ENCODE measurements at places on chromosomes 6 and 20. TPM values are rescaled to one million over a fixed set of nuclear protein-coding genes. Genes with fewer than 3 reads are reported as not detected.

FNDC1 gene
- not detected for total RNA-seq

- no peak for DNase-seq
These were observed 115.4 kb downstream of the INSM1 start for GRCh38 chr20:20483328-20483727.

GRCh38 chr6:2921520-2922115 is 18.5 kb upstream of the SERPINB9 start:
- DNase-seq, result no peak

DNA sequence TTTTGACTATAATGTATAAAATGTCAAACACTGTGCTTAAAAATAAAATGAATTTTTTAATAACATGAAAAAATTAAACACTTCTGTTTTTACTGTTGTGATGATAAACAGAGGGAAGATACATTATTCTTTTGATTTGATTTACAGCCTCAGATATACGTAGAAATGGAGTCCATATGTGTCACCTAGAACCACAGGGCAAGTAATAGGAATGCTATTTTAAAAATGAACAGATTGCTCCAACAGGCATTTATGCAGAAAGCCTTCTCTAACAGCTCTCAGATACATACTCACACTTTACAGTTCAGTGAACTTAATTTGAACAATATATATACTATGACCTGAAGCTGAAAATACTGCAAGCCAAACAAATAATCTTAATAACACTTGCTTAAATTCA is 1551.0 kb downstream of the GRIK2 start:
- DNase-seq, result no peak

DNA sequence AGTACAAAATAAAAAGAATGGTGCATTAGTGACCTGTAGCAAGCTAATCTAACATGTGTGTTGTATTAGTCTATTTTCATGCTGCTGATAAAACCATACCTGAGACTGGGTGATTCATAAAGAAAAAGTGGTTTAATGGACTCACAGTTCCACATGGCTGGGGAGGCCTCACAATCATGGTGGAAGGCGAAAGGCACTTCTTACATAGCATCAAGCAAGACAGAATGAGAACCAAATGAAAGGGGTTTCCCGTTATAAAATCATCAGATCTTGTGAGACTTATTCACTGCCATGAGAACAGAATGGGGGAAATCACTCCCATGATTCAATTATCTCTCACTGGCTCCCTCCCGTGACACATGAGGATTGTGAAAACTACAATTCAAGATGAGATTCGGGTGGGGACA is 45.4 kb upstream of the AIG1 start:
- peak; percentile 15 for DNase-seq
